Suppressor macrophage (primary cell): ENCODE measurements at places on chromosomes 7 and 10.

GRCh38 chr10:80660736-80661135 lies 123.0 kb downstream of the SH2D4B start:
- DNase-seq = peak; percentile 91

DNA sequence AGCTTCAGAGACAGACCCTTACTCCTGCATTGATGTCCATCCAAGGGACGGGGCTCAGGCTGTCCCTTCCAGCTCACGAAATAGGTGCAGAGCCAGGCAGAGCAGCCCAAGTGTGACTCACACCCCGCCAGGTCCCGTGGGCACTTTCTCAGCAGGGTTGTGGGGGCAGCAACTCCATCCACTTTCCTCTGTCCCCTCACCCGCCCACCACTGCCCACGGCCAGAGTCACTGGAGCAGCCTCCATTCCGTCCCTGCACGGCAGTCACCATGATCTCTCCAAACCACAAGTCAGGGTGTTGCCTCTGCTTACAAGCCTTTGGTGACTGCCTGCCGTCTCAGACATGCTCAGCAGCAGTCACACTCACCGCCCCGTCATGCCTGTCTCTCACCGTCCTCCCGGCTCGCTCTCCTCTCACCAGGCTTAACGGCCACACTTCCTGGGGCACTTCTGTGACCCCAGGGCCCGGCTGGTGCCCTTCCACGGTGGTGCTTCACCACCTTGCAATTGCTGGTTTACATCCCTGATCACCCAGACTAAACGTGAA lies 39.3 kb downstream of the CALML3 start:
- no peak for DNase-seq

DNA sequence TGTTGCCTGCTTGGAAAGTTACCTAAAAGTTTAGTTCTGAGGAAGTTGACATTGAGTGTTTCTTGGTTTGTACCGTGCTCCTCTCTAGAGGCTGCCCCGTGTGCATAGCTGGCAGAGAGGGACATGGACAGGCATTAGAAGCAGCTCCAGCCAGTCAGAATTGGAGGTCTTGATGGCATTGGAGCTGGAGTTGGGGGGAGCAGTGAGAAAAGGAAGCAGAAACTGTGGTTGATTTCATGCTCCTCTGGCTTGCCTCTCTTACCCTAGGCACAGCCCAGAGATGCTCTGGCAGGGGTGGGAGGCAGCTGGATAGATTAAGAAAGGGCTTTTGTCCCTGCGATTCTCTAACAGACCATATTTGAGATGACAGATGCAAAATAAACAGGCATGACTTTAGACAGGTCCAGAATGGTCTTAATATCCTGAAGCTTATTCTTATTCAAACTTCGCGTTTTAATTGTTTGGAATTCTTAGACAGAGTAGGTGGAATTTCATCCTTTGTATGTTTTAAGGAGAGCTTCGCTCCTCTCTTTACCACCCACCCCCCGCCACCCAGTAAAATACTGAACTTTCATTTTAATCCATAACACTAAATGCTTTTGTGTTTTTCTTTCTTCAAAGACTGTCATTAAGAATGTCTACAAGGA lies 73.5 kb upstream of the GLCCI1 start:
- DNase-seq = no peak

GRCh38 chr7:1210979-1211608 lies 21.6 kb upstream of the UNCX start:
- no peak for DNase-seq

- DNase-seq = no peak
Measured at GRCh38 chr10:12633776-12634620, 284.7 kb downstream of the CAMK1D start.

DNA sequence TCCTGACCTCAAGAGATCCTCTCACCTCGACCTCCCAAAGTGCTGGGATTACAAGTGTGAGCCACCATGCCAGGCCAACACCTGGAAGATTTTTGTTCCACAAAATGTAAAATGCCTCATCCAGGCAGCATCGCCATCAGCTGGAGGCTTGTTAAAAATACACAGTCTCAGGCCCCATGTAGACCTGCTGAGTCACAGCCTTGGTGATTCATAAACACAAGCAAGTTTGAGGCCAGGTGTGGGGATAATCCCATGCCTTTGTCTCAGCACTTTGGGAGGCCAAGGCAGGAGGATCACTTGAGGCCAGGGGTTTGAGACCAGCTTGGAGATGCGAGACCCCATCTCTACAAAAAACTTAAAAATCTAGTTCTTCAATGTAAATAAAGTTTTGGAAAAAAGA lies 49.1 kb upstream of the FOXK1 start:
- peak; percentile 27 for DNase-seq

- DNase-seq = no peak
Measured at GRCh38 chr7:130993671-130994365, 259.8 kb upstream of the KLF14 start.

DNA sequence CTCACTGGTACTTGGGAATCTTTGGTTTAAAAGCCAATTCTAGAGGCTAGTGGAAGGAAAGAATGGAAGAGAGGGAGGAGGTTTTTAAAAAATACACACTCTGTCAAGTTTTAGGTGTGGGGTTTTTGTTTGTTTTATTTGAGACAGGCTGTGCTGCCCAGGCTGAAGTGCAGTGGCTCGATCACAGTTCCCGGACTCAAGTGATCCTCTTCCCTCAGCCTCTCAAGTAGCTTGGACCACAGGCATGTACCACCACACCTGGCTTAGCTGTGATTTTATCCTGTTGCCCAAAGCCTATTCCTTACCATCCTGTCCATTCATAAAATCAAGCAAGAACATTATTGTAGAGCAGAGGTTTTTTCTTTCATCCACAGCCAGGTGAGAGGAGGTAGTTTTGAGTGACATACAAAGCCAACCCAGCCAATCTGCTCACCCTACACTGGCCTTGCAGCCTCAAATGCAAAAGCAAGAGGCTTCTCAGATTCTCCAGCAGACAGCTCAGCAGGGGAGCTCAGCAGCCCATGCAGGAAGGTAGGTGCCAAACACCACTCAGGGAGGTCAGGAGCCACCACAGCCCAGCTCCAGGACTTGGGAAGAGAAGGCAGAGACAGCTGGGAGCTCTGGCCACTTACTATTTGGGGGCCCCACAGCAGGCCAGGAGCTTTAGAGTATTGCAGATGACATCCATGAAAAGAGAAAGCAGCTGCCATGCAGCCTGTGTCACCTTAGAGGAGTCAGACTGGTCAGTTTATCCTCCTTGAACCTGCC lies 65.8 kb downstream of the TMEM209 start:
- no peak for DNase-seq

GRCh38 chr10:112904000-112904399 lies 46.0 kb upstream of the TCF7L2 start:
- no peak for DNase-seq

DNA sequence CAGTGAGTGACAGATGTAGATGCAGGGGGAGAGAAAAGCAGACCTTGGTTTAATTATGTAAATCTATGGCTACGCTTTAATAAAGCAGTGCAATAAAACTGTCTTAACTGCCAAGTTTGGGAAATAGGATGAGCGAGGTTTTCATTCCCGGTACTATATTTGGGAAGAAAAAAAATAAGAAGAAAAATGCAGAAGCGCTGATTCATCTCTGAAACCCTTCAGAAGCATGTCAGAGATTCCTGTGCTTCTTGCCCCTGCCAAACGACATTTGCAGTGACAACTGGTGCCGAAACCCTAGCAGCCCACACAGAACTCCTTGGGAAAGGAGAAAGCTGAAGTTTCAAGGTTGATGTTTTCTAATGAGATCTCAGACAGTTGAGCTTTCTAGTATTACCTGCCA lies 380.7 kb downstream of the REEP3 start:
- no peak for DNase-seq

GRCh38 chr7:37577412-37577811 lies 106.2 kb upstream of the GPR141 start:
- peak; percentile 73 for DNase-seq

DNA sequence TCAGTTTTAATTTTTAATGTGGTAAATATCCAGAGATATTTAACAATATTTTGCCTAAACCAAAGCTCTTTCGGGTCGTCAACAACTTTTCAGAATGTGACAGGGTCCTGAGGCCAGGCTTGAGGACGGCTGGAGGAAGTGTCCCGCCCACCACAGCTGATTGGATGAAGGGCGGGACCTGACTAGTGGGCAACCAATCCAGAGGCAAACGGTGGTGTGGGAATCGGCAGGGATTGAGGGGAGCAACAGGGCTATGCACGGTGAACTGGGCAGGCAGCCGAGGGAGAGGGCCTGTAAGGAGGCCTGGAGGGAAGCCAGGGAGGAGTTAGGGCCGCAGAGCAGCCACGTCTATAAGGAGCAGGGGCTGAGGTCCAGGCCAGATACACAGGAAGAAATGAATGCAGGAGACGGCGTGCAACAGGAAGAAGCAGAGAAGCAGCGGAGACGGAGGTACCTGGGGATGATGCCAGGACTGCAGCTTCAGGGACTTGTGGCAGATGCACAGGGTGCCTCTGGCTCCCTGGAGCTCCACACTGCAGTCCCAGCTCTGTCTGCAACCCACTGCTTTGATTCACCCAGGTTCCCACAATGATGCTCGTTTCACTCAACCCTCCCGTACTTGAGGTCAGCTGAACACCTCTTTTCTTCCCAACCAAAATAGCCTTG lies 46.1 kb upstream of the ZMIZ1 start:
- DNase-seq = peak; percentile 29

- DNase-seq = no peak
Measured at GRCh38 chr7:134785842-134786241, 6.4 kb downstream of the CALD1 start.

DNA sequence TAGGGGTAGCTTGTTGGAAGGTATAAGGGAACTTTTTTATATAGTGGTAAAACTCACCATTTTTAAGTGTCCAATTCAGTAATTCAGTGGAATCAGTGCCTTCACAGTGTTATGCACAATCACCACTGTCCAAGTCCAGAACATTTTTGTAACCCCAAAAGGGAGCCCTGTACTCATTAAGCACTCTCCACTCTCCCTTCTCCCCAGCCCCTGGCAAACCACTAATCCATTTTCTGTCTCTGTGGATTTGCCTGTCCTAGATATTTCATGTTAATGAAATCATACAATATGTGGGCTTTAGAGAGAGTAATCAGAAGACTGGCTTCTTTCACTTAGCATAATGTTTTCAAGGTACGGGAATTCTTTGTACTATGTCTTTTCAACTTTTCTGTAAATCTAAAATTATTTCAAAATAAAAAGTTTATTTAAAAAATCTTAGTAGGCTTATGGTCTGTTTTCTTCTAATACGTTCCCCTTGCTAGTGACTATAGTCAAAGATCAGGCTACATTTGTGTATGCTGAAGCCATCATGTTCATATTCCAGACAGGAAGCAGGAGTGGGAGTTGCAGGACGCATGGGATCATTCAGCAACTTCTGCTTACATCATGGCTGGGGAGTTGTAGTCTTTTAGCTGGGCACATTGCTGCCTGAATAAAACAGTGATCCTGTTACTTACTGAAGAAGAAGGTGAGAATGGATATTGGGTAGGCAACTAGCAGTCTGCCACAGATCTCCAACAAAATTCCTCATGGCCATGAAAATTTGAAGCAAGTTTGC lies 35.4 kb upstream of the TAX1BP1 start:
- DNase-seq = peak; percentile 75

DNA sequence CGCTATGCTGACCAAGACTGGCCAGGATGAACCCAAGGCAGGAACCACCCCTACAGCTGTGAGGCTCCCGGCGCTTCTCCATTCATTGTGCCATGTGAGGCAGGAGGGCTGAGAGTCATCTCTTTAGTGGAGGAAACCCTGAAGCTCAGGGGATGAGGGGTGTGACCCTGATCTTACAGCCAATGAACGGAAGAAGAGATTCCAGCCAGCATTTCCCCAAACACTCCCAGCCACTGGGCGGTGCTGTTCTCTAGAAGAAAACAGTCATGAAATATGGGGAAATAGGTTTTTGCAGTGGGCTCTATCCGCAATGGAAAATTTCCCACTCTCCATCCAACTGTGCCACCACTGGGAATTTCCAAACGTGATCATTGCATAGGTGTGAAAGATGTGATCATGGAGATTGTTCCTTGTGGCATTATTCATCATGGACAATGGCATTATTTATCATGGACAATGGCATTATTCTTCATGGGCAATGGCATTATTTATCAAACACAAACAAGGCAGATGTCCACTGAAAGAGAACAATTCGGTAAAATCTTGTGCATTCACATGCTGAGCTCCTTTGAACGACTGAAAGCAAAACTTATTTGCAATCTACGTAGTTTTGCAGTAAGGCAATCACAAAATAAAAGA lies 14.0 kb upstream of the SLC18A2 start:
- peak; percentile 76 for DNase-seq

DNA sequence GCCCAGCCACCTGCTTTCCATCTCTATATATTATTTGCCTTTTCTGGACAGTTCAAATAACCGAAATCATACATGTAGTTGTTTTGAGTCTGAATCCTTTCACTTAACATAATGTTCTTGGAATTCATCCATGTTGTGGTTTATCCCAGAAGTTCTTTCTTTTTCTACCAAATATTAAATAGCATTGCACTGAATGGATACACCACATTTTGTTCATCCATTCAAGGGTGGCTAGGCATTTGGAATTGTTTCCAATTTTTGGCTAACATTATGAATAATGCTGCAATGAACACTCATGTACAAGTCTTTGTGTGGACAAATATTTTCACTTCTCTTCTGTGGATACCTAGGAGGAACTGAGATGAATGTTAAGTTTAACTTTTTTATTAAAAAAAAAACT lies 18.0 kb downstream of the DNAJC1 start:
- no peak for DNase-seq

DNA sequence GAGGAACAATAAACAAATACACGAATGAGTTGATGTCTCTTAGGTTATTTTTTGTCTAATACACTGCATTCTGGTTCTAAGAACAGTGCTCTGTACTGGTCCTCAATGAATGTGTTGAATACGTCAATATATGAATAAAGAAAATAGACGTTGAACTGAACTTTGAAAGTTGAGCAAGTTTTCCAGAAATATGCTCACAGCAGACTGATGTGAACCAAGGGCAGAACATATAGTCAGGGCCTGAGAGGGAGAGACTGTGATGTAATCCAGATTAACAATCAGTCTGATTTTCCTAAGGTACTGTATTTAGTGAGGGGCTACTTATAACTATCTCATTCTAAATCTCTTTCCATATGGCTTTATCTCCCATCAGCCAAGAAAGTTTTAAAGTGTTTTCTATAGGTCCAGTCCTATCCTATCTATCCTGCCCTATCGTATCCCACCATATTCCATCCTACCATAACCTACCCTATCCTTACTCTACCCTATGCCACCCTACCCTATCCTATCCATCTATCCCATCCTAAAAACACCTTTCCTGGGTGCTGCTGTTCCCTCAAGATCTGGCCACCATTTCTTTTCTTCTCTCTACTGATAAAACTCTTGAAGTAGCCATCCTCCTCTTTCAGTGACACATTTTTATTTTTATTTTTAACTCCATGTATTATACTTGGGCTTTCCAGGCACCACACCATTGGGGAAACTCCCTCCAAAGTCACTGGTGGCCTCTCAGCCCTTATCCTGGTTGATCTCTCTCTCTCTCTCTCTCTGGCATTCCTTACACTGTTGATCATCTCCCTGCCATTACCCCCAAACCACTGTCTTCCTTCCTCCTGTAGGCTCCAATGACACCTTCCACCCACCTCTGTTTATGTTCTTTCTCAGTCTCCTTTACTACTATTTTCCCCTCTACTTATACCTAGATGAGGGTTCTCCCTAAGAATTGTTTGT lies 212.3 kb upstream of the SLC26A5 start:
- DNase-seq = no peak

- DNase-seq = no peak
Measured at GRCh38 chr10:117690359-117690758, 147.8 kb downstream of the EMX2 start.
